ENCODE measurements at places on chromosomes 16 and 17.
A peak's percentile ranks its signal among the peaks of the same experiment; 100 is the strongest.

- DNase-seq = no peak
These were observed 91.2 kb upstream of the CIBAR2 start for GRCh38 chr16:85203462-85203813.

- DNase-seq = peak; percentile 73
These were observed 21.1 kb downstream of the EIF4A3 start for GRCh38 chr17:80125656-80126448.

- DNase-seq = peak; percentile 62
These were observed 32.2 kb upstream of the CHMP6 start for GRCh38 chr17:80959330-80960036.

GRCh38 chr16:67881621-67882161, 3.0 kb upstream of the NRN1L start:
- no peak for DNase-seq

- peak; percentile 39 for DNase-seq
These were observed 25.2 kb downstream of the YPEL2 start for GRCh38 chr17:59356543-59357218.

DNA sequence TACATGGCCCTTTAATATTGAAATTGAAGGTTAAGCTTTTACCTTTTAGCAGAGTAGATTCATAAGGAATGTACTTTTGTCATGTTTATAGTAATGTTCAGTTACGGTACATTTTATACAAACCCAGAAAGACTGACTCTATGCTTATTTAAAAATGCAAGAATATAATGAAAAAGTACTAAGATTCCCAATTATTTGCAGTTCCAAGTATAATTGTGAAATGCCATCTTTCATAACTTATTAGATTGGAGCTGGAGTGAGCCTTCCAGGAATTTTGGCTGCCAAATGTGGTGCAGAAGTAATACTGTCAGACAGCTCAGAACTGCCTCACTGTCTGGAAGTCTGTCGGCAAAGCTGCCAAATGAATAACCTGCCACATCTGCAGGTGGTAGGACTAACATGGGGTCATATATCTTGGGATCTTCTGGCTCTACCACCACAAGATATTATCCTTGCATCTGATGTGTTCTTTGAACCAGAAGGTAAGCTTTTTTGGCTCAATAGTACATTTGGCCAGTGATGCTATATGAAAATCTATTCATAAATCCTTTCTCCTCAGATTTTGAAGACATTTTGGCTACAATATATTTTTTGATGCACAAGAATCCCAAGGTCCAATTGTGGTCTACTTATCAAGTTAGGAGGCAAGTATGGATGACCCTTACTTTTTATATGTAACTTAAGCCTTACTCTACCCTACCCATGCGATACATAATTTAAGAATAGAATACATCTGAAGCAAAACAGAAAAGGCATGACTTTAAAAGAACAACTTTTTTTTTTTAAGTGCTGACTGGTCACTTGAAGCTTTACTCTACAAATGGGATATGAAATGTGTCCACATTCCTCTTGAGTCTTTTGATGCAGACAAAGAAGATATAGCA, 4.2 kb downstream of the SRSF2 start:
- peak; percentile 54 for DNase-seq

GRCh38 chr16:10693889-10694288, 841 bp downstream of the TEKT5 start:
- DNase-seq = no peak

DNA sequence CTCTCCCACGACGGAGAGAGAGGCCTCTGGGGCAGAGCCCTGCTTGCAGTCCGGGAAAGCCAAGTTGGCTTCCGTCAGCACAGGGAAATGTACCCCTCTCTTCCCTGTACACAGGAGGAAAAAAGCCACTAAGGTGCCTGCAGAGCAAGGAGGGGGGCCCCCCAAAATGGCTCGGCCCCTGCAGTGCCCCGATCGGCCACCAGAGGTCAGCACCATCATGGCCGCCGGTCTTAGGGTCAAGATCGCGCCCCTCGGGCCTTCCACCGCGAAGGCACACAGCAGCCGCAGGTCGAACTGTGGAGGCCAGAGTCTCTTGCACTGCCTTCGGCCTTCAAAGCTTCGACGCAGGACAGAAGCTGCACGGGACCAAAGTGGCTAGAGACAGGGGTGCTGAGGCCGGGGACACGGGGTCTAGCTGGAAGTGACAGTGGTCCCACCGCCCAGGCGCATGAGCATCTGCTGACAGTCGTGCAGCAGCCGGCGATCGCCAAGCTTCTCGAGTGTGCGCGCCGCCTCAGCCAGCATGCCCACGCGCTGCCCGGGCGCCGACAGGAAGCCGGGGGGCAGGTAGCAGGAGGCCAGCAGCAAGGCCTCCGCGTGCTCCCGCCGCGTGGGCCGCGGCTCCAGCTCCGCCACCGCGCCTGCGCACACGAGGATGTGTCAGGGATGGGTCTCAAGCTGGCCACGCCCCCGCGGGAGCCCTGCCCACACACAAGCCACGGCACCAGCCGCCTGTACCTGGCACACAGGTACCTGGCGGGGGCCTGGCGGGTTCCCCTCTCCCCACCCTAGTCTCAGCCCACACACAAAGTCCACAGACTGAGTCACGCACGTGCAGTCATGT, 24.4 kb downstream of the SREBF1 start:
- peak; percentile 83 for DNase-seq

- DNase-seq = no peak
These were observed 6.4 kb downstream of the SLC16A3 start for GRCh38 chr17:82235056-82235774.

DNA sequence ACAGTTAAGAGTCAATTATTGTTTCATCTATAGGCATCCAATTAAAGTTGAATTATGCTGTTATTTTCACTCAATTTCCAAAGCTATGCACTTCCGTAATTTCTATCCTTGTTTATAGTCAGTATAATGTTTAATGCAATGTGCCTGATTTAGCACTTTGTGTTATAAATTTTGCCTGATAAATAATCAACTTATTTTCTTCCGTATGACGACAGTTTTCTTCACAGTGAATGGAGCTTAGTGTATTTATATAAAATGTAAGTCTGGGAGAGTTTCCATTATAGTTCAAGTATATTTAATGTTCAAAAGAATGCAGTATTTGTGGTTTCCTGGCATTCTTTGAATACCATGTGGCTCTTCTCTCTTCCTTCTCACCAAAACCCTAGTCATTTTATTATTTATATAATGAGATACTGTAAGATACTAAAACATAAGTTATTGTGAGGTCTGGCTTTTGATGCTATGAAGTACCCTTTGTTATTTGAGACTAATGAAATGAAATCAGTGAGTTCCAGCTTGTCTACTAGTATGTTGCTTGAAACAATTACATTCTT, 240.6 kb downstream of the PRKCA start:
- DNase-seq = no peak

DNA sequence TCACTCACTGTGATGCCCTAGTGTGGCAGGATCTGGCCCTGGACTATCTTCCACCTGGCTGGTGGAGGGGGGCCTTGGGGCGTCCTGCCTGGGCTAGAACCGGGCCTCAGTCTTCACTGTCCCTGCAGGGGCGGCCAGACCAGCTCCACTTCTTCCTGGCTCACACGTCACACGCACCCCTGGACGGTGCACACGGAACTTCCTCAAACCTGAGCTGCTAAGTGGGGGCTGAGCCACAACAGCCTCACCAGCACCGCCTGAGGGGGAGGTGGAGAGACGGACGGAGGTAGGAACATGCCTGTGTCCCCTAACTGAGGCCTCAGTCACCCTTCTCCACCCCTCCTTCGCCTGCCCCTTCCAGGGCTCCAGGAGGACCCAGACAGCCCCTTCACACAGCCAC, 36.6 kb downstream of the TIMM22 start:
- DNase-seq = no peak

DNA sequence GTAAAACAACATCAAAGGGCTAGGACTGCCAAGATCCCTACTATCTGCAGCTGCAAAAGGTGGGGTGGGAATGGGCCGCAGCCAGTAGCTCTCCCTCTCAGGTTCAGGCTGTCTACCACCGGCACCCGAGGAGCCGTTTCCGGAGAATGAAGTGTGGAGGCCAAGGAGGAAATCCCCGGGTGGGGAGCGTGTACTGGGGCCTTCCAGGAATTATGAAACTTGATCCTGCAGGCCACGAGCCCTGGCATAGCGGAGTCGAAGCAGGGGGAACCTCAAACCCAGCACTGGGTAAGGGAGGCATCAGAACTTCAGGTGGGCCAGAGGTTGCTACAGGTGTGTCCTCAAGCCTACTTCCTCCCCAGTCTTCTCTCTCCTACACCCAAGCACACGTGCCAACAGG, 5.1 kb downstream of the INPP5K start:
- no peak for DNase-seq

DNA sequence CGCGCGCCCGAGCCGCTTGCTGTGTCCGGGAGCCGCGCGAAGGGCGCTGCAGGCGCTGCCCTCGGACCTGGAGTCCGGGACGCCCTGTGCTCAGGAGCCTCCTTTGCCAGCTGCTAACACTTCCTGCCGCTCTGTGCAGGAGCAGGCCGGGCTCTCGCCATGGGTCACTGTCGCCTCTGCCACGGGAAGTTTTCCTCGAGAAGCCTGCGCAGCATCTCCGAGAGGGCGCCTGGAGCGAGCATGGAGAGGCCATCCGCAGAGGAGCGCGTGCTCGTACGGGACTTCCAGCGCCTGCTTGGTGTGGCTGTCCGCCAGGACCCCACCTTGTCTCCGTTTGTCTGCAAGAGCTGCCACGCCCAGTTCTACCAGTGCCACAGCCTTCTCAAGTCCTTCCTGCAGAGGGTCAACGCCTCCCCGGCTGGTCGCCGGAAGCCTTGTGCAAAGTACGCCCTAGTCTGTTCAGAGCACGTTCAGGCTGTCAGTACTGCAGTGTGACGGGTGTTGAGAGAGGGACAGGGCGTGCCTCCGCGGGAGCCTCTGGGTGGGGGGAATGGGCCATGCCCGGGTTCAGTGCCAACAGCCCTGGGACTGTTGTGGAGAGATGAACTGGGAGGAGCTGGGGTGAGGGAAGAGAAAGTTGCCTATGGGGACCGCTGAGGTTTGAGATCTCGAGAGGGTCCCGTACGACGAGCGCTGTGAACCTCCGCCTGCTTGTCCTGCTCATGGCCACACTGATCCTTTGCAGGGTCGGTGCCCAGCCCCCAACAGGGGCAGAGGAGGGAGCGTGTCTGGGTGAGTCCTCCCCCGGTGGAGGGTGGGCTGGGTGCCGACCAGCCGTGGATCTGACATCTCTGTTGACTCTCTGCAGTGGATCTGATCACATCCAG, 1.3 kb downstream of the ZNF276 start:
- DNase-seq = no peak

GRCh38 chr16:30949650-30950515, 1.0 kb downstream of the ORAI3 start:
- DNase-seq = peak; percentile 95

GRCh38 chr17:35373534-35373983, at the start of gene SLFN11:
TSS of gene SLFN11 (minus strand) at chr17:35373621. CDS start at chr17:35363807, 9,814 bp downstream.
- DNase-seq = peak; percentile 91

GRCh38 chr17:65235284-65235683, 98.1 kb downstream of the RGS9 start:
- DNase-seq = no peak

DNA sequence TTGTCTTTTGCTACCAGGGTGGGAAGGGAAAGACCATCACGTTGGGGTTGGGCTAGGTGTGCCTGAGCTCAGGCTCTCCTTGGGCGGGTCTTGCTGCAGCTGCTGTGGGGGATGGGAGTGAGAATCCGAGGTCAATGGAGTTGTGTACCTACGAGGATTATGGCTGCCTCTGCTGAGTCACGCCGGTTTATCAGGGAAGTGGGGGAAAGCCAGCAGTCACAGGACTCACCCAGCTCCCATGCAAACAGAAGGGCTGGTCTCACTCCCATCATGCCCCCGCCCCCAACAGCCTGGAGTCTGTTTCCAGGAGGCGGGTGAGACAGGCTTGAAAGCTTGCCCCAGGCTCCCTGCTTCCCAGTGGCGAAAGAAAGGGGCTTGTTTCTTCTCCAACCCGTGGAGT, 1259.0 kb upstream of the GOT2 start:
- DNase-seq = no peak

DNA sequence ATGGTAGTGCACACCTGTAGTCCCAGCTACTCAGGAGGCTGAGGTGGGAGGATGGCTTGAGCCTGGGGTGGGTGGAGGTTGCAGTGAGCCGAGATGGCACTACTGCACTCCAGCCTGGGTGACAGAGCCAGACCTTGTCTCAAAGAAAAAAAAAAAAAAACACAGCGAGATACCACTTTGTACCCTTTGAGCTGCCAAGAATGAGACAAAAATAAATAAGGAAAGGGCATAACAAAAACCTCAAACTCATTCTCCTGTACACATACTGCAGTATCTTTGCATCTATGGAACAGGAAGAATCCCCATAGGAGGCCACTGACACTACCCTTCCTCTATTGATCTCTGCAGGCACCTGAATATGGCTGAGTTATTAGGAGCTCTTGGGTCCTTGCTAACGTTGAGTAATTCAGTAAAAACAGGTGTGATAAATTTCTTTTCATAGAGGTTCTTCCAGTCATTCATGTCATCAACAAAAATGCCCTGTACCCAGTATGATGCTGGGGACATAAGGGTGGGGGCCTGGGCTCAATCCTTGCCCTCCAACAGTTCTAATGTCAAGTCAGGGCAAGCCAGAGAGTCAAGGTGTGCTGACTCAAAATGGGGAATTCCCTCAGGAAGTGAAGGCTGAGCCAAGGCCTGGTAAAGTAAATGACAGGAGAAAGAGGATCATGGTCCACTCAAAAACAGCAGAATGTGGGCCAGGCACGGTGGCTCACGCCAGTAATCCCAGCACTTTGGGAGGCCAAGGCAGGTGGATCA, 26.9 kb downstream of the RANBP10 start:
- no peak for DNase-seq

GRCh38 chr17:48545022-48545375, at the start of gene HOXB2:
TSS of gene HOXB2 (minus strand) at chr17:48545109. CDS start at chr17:48544911, 198 bp downstream.
- DNase-seq = peak; percentile 61

DNA sequence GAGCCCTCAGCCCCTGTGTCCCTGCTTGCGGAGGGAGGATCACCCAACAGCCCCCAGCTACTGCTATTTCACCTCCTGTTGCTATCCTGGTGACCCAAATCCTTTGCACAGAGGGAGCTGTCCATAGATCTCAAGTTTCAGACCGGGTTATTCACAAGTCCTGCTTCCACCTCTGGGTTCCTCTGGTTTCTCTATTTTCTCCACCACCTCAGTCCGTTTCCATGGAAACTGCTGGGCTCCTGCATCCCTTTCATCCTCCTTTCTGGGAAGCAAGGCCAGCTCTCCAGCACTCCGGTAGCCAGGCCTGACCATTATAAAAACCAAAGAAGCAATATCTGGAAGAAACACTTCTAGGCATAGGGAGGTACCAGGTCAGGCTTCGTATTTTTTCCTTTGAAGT, 4.8 kb upstream of the CALB2 start:
- DNase-seq = no peak

- peak; percentile 82 for DNase-seq
These were observed 236.3 kb downstream of the KCNJ2 start for GRCh38 chr17:70405492-70406220.

GRCh38 chr17:68460715-68461114, 3.4 kb upstream of the WIPI1 start:
- no peak for DNase-seq

GRCh38 chr17:80362428-80363119, 52.4 kb upstream of the ENDOV start:
- DNase-seq = peak; percentile 83

All from foreskin fibroblast (primary cell).